NB4 (cell line): ENCODE measurements at places on chromosomes 3 and 15.

- peak; percentile 98 for DNase-seq
These were observed 14.1 kb upstream of the HRH1 start for GRCh38 chr3:11140030-11140712.

DNA sequence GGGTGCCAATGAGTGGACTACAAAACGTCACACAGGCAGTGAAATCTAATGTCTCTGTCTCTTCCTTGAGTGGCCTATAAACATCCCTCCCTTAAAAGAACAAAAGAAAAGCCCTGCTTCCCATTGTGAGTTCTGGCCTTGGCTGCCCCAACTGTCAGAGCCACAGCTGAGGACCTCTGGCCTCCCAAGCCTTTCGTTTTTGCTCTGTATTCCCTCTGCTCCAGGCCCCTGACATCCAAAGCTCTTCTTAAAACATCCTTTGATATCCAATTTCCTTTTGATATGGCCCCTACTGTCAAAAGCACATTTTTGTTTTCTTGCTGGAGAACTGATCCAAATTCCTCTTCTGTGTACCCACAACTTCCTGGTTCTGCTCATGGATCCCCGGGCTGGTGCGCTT lies 126.8 kb downstream of the RORA start:
- no peak for DNase-seq

GRCh38 chr3:141273700-141274410 lies 42.2 kb downstream of the PXYLP1 start:
- no peak for DNase-seq

GRCh38 chr15:67685008-67685599 lies 140.2 kb upstream of the SKOR1 start:
- DNase-seq = peak; percentile 56

DNA sequence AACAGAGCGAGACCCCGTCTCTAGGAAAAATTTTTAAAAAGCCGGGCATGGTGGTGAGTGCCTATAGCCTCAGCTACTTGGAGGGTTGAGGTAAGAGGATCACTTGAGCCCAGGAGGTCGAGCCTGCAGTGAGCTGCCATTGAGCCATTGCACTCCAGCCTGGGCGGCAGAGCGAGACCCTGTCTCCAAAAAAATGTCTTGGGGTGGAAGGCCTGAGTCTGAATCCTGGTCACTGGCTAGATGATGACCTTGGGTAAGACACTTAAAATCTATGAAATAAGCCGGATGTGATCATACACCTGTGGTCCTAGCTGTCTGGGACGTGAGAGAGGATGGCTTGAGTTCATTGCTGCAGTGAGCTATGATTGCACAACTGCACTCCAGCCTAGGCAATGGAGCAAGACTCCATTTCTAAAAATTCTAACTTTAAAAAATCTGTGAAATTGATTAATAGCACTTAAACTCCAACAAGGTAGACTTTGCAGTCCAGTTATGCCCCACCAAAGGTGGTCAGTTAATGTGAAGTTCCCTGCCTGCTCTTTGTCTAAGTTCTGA lies 157.3 kb upstream of the UMPS start:
- no peak for DNase-seq

DNA sequence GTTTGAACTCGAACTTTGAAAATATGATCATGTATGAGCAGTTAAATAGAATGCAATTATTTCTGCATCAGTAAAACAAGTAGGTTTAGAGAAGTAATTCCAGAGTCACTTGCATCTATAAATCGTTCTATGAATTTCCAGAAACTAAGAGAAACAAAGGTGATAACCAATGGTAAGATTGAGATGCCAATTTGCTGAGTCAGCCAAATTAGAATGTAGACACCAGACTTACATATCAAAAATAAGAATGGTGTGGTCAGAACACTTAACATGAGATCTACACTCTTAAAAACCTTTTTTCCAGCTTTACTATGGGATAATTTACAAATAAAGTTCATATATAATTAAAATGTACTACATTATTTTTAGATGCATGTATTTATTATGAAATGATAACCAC lies 1435.9 kb downstream of the OTOL1 start:
- no peak for DNase-seq

- no peak for DNase-seq
These were observed 119.5 kb upstream of the LRIG1 start for GRCh38 chr3:66620296-66620695.

GRCh38 chr3:10344944-10345575 lies 24.1 kb upstream of the SEC13 start:
- DNase-seq = no peak

- no peak for DNase-seq
These were observed 107.0 kb downstream of the CPN2 start for GRCh38 chr3:194244167-194244566.

GRCh38 chr15:98438326-98438725 lies 210.0 kb upstream of the IGF1R start:
- no peak for DNase-seq

DNA sequence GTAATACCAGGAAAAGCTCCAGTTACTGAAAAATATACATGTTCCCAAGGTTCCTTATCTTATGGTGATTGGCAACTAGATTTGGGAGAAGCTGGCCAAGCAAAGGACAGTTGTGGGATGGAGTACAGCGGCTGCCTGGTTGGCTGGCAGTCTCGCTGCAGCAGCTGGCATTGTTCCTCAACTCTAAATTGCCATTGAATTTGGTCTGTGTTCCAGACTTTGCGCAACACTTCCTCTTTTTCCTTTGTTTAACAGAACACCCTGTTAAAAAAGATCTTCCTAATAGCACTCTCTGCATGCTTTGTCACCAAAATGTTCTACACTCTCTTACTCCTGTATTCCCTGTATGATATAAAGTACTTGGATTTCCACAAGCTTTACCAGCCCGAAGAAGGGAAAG lies 420.6 kb upstream of the RBMS3 start:
- peak; percentile 60 for DNase-seq

- no peak for DNase-seq
These were observed 9.4 kb downstream of the MUC4 start for GRCh38 chr3:195802261-195802701.

DNA sequence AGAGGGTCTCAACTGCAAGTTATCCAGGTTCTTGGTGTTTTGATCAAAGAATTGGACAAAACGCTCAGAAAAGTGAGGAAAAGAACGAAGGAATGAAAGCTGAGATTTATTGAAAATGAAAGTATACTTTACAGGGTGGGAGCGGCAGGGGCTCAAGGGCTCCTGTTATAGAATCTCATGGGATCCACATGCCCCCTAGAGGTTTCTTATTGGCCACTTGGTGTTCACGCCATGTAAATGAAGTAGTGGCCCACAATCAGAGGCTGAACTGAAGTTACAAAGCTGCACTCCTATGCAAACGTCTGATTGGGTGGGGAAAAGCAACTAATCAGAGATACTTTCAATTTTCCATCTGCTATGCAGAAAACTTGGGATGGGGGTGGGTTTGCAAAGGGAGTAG lies 216.7 kb downstream of the PTPRG start:
- DNase-seq = peak; percentile 1

DNA sequence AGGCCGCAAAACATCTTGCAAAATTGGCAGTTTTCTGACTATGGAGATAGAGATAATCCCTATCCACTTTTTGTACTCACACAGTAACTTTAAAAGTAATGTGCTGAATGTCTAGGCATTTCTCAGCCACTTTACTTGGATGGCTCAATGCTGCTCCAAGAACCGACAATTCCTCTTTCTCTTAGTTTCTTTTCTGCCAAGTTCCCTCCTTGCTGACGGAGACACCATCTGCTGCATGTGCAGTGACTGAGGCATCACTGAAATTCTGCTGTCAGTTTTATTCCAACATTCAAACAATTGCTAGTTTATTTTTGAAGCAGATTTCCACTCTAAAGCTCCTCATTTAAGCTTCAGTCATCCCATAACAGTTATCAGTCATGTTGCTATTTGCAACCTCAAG lies 116.0 kb upstream of the RBMS3 start:
- no peak for DNase-seq

- DNase-seq = no peak
These were observed 31.6 kb downstream of the GOLGA6L2 start for GRCh38 chr15:23415321-23415865.

DNA sequence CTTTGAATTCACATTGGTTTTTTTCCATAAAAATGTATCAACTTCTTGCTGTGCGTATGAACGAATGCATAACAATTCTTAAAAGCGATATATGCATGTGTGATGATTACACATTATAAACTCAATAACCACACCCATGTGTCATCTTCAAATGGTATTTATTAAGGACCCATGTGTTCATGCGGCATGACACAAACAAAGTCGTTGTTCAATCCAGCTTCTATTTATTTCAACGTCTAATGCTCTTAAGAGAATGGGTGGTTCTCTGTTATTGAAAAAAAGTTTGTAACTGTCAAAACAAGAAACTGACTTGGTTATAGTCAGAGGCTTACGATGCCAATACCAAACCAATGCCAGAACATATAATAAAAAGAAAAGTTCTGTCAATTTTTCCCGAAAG lies 195.9 kb downstream of the FOXP1 start:
- no peak for DNase-seq

DNA sequence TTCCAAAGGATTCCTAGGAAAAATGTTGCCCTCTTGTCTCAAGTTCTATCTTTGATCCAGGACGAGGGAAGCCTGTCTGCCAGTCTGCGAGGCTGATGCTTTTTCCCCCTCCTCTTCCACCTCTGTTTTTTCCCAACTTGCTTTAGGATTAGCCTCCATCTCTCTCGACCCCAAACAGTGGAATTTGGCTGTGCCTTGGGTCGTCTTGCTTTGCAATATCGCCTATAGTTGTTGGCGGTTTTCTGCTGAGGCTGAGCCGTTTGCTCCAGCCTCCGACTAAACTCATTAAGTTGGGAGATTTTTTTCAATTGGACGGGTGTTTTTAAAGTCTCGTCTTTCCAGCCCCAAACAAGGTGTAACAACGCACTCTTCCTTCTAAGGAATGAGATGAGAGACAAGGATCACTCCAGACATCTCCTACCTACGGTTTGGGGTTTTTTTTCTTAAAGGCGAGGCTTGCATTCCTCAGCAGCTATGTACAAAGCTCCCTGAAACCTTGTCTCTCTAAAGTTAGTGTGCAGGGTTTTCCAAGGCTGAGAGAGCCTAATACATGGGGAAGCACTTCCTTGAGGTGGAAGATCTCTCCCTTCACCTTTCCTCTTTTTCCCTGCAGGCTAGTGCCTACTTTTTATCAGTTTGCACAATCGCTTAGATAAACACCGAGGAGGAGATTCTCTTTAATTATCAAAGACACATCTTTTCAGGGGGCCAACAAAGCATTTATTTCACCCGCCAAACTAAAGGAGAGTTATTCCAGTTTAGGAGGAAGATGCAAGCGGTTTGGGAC lies 4.8 kb upstream of the NR2F2 start:
- peak; percentile 54 for DNase-seq

DNA sequence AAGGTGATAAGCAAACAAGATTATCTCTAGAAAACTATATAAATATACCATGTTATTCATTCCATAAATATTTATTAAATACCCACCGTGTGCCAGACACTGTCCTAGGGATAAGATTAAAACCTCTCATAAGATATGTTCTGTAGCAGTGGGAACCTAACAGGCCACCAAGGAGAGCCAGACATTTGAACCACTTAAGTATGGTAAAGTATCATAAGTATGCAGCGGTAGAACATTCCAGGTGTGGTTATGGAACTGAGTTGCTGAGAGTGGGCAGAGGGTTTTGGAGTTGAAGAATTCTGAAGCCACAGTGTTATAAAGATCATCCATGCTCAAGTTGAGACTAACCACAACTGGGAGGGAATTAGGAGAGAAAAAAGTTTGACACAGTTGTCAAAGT lies 14.7 kb downstream of the FILIP1L start:
- DNase-seq = no peak

DNA sequence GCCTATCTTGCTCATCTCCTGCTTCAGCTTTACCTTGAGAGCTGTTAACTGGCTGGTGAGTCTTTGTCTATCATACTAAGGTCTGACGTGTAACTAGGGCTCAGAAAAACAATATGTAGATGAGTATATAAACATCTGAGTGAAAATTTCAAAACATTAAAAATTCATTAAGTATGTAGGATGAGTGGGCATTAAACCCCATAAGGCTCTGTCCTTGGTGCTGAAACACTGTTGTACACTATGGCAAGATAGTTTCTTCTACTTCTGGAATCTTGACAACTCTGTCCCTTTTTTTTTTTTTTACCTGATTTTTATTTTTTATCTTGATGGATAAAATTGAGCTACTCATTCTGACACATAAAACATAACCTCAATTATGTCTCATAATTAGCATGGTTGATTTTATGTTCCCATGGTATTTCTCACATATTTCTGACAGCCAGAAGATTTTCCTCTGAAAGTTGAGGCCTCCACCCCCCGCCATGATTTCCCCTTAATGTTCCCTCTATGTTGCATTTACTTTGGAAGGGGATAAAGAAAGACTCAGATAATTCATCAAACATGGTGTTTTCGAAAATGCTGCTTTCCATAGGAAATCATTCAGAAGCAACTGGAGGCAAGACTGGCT lies 54.3 kb downstream of the DGKG start:
- DNase-seq = peak; percentile 45

GRCh38 chr3:57199895-57200297 lies at the start of gene HESX1:
HESX1 (minus strand) TSS chr3:57199978; CDS start chr3:57199918, 60 bp downstream.
- no peak for DNase-seq

GRCh38 chr3:156790156-156790555 lies 36.0 kb upstream of the LEKR1 start:
- no peak for DNase-seq

DNA sequence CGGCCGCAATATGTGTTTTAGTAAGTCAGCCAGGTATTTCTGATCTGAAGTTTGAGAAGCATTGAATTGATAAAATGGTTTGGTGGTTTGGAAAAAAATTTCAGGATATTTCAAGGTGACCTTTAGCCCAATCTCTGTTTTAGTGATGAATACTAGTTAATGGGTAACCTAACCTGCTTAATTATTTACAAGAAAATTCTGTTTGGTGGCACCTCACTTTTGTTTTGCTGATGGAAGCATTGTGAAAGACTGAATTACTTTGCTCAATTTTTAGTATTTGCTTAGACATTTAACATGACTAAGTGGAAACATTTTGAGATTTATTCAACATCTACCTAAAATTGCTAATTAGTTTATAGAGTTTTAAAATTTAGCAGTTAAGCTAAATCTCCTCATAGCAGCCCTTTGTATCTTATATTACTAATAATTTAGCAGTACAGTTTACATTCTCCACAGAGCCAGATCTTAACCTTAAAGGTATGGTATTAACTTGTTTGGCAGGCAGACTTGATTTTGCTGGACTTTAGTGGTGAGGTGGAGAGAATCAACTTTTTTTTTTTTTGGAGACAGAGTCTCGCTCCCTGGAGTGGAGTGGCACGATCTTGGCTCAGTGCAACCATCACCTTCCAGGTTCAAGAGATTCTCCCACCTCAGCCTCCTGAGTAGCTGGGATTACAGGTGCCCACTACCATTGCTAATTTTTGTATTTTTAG lies 35.4 kb downstream of the GRAMD1C start:
- DNase-seq = no peak
